ENCODE measurements at places on chromosomes 12 and 14.

- DNase-seq = no peak
Measured at GRCh38 chr12:41092115-41092514, 96.0 kb upstream of the PDZRN4 start.

- no peak for DNase-seq
Measured at GRCh38 chr14:58752771-58753201, 115.0 kb downstream of the DACT1 start.

GRCh38 chr14:33567731-33568130 lies 383.1 kb downstream of the EGLN3 start:
- no peak for DNase-seq

DNA sequence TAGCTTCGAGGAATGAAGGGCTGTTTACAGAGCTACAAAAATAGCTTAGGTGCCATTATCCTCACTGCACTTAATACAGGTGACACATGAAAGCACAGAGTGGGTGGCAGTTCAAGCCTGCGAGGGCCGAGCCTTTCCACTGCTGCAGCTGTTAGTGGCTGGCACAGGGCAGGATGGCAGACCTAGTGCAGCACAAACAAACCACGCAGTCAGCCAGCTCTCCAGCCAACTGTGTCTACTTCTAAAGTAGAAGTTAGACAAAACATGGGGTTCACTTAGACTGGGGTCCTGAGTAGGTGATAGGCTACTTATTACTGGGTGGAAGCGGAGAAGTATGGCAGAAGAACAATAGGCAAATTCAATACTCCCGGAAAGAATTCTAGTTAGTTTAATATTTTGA lies 95.4 kb downstream of the DUSP16 start:
- no peak for DNase-seq

DNA sequence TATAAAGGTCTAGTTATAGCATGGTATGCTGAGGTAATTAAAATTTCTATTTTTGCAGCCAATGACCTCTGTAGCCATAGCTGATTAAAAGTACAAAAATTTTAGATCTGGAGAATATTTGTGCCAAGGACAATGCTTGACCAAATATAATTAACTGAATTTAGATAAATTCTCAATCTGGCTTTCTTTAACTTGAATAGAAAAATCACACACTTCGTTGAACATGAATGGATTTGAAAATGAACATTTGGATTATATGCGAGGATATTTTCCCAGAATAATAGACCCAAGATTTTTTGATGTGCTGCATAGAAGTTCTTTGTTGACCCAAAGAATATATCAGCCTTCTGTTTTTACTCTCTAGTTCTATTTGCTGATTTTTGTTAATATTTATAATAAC lies 38.4 kb upstream of the G2E3 start:
- no peak for DNase-seq

DNA sequence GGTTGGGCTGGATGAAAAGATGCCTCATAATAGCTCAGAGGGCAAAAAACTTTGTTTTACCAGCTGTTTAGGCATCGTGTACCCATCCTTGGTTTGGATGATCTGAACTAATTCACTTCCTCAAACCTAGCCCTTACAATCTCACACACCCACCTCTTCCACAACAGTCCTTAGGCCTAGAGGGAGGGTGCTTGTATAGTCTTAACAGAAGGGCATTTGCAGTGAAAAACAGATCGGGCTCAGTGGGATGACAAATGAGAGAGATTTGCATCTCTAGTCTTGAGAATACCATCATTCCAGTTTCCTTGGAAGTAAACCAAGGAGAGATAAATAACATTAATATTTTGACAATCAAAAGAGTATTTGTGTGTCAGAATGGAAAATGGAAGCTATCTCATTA lies 11.0 kb downstream of the SLCO1A2 start:
- DNase-seq = no peak
